ENCODE measurements at places on chromosomes 4 and X.

- DNase-seq, result no peak
These were observed 702.3 kb downstream of the TRIML1 start for GRCh38 chr4:188841523-188841922.

DNA sequence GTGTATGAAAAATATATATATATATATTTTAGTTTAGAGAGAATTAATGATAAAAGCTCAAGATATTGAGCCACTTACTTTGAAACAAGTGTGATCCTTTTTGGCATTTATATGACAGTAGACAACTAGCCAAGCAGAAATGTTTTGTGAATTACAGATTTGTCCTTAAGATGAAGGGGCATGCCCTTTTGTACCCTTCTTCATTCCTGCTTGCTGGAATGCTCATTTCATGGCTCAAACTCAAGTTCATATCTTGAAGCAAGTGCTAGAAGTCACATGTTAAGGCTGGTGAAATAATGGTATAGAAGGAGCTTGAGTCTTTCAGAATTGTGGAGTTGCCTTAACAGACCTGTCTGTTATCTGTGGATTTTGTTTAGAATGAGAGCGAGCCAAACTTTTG, 203.0 kb downstream of the BMPR1B start:
- DNase-seq, result no peak

DNA sequence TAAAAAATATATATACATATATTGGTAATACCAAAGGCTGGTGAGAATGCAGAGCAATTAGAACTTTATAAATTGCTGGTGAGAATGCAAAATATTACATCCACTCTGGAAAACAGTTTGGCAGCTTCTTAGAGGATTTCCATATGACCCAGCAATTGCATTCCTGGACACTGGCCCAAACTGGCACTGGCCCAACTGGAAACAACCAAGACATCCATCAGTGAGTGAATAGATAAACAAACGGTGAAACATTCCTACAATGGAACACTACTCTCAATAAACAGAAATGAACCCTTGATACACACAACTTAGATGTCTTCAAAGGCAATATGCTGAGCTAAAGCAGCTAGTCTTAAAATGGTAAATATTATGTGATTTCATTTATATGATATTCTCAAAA, 524.2 kb downstream of the IQCM start:
- DNase-seq, result no peak

DNA sequence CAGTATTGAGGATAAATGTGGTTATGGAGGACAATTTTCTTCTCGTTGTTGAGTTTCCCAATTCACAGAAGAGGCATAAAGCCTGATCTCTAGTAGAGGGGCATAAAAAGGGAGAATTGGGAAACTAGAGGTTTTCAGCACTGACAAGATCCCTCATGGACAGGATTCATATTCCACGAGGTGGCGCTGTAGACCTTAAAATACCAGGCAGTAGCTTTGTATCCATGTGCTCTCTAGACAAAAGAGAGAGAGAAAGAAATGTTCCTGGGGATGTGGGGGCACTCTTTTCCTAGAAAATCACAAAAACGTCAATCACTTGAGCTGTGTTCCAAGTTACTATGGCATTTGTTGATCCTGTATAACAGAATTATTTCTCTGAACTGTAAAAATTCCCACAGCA, 128.3 kb downstream of the MAGEE1 start:
- no peak for DNase-seq

GRCh38 chr4:185457136-185457535, 14.4 kb downstream of the CCDC110 start:
- DNase-seq, result no peak

DNA sequence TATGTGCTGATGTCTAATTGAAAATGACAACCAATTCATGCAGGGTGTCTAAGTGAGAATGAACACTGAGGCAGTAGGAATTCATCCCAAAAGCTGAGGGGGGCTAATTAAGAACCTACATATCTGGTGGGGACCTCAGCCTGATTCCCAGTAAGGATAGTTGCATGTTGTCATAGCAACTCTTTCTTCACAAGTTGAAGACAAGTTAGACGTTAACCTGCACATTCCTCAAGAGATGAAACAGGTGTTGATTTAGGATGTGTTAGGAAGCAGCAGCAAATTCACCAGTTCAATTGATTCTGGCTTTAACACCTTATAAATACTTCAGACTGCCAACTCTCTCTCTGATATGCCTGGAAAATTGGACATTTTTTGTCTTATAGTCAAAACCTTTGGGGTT, 7.3 kb downstream of the FNIP2 start:
- DNase-seq, result no peak

GRCh38 chrX:1581132-1581531, 10.3 kb upstream of the AKAP17A start:
- DNase-seq, result peak; percentile 32

- DNase-seq, result no peak
These were observed 84.2 kb downstream of the NPNT start for GRCh38 chr4:105979506-105979905.

DNA sequence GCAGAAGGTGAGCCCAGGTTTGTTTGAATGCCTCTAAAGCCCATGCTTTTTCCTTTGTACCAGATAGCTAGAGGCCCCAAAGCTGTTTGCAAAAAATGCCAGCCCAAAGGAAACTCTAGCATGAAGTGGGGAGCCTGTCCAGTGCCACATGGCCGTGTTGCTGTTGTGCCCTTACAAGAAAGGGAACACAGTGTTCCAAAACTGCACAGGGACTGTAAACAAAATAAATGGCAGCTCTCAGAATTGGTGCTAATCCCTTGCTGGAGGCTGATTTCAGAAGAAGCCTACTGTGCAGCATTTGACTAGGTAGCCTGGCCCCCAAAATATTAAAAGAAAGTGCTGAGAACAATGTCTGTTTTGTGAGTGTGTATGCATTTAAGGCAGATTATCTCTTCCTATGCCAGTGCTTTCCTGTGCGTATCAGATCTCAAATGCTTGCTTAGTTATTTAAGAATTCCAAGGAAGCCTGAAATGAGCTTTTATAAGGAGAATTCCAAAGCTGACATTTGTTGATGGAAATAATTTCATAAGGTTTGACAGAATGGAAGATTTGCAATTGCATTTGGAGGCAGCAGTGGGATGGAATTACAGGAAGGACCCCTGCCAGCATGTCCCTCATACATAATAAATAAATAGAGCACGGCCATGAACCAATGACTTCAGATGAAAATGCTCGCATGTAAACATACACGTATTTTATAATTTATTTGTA, 115.7 kb downstream of the IRF2 start:
- DNase-seq, result no peak

DNA sequence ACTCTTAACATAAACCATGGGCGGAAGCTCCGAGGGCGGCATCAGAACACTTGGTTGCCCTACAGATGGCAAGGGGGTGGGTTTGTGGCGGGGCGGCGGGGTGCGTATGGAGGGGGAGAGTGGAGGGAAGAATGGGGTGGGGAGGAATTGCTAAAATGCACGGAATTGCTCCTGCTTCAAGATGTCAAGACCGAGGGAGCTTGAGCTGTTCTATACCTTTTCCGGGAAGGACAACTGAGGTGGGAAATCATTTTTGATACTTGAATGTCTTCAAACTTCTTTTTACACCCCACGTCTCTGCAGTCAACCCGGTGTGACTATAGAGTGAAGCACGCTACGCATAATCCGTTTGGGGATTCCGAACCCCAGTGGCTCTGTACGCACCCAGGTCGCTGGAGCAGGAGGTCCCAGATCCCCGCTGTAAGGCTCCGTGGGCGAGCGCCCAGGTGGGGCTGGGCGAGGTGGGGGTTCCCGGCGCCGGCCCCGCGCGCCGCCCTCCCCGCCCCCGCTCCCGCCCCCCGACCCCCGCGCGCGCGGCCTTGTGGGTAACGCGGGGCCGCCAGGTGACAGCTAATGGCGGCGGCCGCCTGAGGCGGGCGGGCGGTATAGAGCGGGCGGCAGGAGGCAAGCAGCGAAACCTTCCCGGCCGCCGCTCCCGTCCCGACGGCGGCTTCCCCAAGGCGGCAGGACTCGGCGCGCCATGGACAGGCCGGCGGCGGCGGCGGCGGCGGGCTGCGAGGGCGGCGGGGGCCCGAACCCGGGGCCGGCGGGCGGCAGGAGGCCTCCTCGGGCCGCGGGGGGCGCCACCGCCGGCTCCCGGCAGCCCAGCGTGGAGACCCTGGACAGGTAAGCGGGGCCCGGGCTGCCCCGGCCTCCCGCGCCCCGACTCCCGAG, at the start of gene MTMR1:
Gene MTMR1, plus strand, starts transcription at position 566 of the 894 bp plus-strand sequence. Its CDS starts 135 bp downstream, at position 701.
- DNase-seq, result peak; percentile 54

- DNase-seq, result peak; percentile 64
These were observed 73.1 kb downstream of the WFS1 start for GRCh38 chr4:6342530-6343293.

DNA sequence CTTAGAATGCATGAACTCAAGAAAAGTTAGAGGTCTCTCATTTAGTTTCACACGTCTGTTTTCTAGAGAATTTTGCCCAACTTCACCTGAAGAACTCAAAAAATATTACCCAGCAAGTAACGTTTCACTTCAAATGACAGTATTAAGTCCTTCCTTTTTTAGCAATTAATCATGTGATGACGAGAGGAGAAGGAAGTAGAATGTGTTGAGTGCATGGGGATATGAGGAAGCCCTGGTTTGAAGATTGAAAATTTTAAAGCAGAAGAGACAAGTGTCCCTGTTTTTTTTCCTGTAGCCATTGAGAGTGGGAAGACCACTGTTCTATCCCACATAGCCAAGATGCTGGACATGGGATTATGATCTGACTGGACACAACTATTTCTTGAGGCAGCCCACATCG, 406.3 kb upstream of the CPEB2 start:
- no peak for DNase-seq

- DNase-seq, result peak; percentile 47
These were observed 60.0 kb upstream of the BANK1 start for GRCh38 chr4:101730291-101731117.

GRCh38 chr4:18050448-18050847, 28.9 kb upstream of the LCORL start:
- no peak for DNase-seq

- DNase-seq, result no peak
These were observed 714.2 kb downstream of the RPA4 start for GRCh38 chrX:97597954-97598353.

DNA sequence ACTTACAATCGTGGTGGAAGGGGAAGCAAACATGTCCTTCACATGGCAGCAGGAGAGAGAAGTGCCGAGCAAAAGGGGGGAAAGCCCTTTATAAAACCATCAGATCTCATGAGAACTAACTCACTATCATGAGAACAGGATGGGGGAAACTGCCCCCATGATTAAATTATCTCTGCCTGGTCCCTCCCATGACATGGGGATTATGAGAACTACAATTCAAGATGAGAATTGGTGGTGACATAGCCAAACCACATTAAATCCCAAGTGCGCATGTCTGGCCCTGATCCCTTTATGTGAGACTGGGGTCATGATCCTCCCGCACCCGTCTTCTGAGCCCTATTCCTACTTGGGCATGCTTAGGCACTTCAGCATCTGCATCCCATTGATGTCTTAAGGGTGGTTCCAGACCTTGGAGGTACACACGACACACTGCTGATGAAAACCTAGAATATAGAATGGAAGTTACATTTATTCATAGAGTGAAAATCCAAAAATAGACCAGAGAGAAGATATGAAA, 116.0 kb downstream of the PTTG2 start:
- no peak for DNase-seq

DNA sequence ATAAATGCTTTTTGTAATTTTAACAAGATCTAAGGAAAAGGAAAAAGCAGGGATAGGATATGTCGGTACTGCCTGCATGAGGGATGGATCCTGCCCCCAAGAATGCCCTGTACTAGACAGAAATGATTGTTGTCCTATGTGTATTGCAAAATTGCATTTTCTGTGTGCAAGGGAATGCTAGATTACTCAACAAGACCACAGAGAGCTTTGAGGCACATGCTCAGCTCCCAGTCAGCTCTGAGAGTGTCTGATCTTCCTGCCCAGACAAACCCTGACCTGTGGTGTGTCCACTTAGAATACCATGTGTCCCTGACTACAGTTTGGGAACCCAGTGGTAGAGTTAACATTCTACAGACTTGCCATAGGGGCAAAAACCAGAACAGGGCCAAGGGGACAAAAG, 129.2 kb upstream of the PAK3 start:
- no peak for DNase-seq

DNA sequence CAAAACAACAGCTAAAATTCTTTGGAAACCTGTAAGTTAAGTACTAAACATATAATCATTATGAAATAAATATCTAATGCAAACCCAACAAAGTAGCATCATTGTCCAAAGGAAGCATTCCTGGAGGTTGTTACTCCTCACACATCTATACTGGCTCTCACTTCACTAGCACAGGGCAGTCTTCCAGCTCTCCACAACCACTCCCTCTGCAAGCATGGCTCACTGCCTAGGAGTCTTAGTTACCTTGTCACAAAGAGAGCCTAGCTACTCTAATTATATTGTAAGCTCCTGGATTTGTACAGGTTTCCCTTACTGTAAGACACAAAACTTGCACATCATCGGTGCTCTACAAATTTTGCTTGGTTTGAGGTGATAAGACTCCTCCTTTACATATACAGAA, 76.1 kb downstream of the AMMECR1 start:
- DNase-seq, result no peak

DNA sequence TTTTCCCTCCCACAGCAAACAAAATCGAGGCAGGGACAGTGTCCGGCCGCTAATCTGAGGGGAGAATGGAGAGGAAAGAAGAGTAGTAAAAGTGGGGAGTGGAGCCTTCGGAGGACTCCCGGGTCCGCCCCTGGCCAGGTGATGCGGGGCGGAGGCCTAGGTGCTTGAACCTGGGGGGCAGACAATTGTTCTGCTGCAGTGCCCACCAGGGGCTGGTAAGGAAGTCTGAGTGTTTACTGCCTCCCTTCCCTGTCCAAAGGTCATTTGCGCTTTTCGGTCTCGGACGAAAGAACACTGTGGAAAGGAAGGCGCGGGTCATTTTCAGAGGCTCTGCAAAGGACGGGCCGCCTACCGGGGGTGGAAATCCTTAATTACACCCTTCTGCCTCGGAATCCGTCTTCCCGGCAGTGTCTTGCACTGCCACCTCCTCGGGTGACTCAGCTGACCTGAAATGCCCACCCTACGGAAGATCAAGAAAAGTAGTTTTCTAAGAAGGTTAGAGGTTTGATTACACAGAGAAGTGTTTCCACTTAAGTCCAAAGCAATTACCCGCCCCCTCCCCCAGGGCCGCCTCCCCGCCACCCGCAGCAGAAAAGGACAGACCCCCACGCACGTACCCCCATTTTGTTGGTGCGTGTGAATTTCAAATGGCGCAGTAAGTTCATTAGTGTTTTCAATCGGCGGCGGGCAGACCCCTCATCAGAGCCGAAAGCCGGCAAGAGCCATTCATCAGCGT, 99.9 kb upstream of the TENM3 start:
- no peak for DNase-seq

GRCh38 chr4:52588771-52589591, 70.1 kb downstream of the USP46 start:
- DNase-seq, result no peak

DNA sequence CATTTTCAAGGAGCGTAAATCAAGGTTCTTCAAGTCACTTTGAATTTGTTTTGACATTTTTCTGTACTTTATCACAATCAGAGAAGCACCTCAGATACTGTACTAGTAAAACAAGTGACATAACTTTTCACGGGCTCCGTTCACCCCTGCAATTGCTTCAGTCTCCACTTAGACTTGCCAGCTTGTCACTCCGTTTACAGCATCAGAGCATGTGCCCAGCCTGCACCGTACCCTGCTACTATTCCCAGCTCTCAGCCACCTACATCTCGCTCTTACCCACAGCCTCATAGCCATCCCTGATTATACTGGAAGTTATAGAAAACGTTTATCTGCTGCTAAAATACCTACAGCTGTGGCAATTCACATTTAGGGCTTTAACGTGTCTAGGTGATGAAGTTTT, 135.3 kb upstream of the TENM3 start:
- no peak for DNase-seq

GRCh38 chrX:23694606-23695005, 27.3 kb downstream of the PRDX4 start:
- peak; percentile 39 for DNase-seq

Data from NCI-H345 (cell line).